Spinal cord (tissue), 10 donors: ENCODE measurements at places on chromosomes 1 and 21. TPM values are rescaled to one million over a fixed set of nuclear protein-coding genes. Genes with fewer than 3 reads are reported as not detected.

DNA sequence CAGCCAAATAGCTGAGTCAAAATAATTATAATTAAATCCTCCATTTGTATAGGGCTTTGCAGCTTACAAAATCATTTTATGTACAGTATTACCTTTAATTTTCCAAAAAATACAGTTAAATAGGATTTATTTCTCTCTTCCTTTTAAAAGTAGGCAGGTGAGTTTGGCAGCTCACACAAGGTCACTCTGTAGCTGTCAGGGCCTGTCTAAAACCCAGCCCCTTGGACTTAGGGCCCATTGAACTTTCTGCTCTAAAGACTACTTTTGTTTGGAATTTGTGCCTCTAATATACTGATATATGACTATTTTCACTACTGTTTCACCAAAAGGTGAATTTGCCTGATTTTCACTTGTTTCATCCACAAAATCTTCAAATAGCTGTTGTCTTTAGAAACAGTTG is 10.3 kb downstream of the ROR1 start:
- no peak for DNase-seq

DNA sequence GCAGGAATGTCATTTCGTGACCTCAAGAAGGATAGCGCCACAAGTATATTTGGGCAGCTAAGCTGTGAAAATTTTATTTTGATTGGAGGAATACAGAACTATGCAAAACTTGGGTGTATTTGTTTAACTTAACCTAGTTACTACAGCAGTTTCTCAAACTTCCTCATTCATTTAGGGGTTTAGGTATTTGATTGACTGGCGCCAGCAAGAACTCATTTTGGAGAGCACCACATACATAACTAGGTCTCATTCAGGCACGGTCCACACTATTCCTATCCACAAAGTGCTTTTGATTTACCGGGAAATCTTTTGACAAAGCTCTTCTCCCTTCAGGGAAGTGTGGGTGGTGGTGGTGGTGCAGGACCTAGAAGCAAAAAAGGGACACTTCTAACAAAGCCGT is 155.1 kb upstream of the NRIP1 start:
- DNase-seq, result no peak

The CD1B gene
- not detected for total RNA-seq

GRCh38 chr1:10056599-10056987 is 23.8 kb downstream of the UBE4B start:
- no peak for DNase-seq

The PCBP3 gene
- 18.0 TPM for total RNA-seq

- DNase-seq, result no peak
These were observed 53.0 kb downstream of the BACH1 start for GRCh38 chr21:29351691-29352090.

DNA sequence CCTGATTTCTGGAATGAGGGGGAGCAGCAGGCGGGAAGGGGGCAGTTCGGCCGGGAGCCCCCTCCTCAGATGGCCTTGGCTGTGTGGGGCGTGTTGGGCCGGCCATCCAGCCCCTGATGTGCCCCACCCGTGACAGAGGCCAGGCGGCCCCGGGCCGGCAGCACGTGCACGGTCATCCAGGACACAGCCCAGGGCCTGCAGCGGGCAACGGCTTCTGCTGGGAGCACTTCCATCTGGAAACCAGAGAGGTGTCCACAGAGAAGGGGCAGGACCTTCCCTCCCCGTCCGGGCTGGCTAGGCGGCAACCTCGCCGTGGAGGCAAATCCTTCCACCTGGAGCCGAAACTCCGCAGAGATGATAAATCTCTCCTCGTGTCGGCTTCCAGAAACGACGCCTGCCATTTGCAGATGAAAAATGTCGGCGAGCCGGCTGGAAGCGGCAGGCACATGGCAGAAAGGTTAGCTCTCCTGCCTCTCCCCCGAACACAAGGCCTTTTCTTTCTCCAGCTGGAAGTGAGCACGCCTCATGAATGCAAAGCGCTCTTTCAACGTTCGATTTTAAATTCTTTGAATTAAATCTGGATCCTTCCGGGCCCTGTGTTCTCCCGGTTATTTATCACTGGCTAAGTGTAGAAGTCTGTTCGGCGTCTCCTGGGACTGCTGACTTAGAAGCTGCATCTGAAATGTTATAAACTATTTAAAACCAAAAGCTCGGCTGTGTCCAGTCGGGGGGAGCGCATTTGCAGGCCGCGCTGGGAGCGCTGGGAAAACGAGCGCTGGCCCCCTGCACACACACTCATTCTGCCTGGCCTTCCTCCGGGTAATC is 9.4 kb upstream of the ACTRT2 start:
- DNase-seq, result peak; percentile 55

The GBP1 gene
- total RNA-seq, result 10.3 TPM

- DNase-seq, result no peak
These were observed 45.1 kb upstream of the RGS2 start for GRCh38 chr1:192763756-192764155.

- peak; percentile 49 for DNase-seq
These were observed 1.1 kb upstream of the GUCA2A start for GRCh38 chr1:42165511-42166210.

The FAM151A gene
- not detected for total RNA-seq

The VAV3 gene
- 13.6 TPM for total RNA-seq

The ERRFI1 gene
- 65.8 TPM for total RNA-seq

DNA sequence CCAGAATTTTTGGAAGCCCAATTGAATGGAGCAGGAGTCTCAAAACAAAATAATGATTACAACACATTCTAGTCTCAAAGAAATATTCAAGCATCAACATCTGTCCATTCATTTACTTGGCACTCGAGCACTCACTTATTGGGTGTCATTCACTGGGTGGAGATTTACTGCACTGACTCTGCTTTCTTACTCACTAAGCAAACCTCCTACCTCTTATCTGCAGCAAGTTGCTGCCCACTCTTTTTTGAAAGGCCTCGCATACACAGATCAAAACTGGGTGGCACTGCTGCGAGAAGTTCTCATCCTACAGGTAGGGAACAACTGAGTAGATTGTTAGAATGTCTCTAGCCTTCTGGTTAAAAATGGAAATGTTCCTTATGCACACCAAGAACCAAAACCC is 18.0 kb downstream of the RHBDL2 start:
- DNase-seq, result no peak

The HSD3B2 gene
- total RNA-seq, result not detected

GRCh38 chr1:41955461-41956159 is 36.9 kb upstream of the HIVEP3 start:
- DNase-seq, result no peak

DNA sequence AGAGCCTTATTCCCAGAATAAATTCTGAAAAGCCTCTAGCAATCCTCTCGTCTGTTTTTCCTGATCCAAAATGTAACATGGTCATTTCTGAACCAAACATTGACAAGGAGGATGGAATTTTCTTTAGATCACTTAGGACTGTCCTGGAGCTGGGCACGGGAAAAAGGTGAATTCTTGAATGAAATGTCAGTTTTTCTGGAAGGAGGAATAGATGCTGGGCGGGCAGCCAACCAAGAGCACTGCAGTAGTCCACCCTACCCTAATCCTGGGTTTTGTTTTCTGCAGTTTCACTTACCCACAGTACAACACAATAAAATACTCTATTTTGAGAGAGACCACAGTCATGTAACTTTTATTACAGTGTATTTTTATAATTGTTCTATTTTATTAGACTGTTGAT is 20.9 kb downstream of the RIT1 start:
- DNase-seq, result no peak

The CD160 gene
- total RNA-seq, result 0.11 TPM

DNA sequence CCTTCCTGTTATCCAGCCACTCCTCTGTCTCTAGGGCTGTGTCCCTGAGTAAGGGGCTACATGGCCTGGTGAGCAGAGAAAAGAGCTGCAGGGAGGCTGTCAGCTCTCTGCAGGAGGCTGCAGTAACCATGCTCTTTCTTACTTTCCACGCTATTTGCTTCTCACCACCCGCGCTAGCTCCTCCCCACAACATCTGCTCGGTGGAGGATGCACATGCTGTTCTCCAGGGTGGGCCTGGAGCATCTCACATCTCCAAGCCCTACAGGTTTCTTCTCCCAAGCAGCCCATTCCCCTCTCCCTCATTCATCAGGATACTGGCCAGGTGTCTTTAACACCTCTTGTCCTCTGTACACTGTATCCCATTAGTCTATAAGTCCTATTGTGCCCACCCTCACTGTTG is 103.8 kb downstream of the IER5 start:
- DNase-seq, result peak; percentile 58

GRCh38 chr21:44630440-44630839 is 3.5 kb downstream of the KRTAP10-9 start:
- no peak for DNase-seq

DNA sequence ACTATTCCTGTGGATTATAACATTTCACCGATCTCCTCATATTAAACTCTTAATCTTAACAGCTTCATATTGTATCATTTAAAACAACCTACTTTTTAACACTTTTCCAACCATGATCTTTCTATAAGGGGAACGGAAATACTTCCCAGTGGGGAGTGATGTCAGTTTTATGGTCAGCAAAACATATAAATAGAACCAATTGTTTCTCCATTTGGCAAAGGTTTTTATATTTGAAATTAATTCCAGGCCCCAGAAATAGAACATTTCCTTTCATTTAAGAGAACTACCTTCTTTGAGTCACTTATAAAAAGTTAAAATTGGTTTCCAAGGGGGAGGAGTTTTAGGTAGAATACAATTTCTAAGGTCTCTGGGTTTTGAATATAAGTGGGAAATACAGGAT is 189.6 kb downstream of the TGFBR3 start:
- no peak for DNase-seq

GRCh38 chr1:113751114-113751513 is 8.2 kb downstream of the PHTF1 start:
- no peak for DNase-seq

DNA sequence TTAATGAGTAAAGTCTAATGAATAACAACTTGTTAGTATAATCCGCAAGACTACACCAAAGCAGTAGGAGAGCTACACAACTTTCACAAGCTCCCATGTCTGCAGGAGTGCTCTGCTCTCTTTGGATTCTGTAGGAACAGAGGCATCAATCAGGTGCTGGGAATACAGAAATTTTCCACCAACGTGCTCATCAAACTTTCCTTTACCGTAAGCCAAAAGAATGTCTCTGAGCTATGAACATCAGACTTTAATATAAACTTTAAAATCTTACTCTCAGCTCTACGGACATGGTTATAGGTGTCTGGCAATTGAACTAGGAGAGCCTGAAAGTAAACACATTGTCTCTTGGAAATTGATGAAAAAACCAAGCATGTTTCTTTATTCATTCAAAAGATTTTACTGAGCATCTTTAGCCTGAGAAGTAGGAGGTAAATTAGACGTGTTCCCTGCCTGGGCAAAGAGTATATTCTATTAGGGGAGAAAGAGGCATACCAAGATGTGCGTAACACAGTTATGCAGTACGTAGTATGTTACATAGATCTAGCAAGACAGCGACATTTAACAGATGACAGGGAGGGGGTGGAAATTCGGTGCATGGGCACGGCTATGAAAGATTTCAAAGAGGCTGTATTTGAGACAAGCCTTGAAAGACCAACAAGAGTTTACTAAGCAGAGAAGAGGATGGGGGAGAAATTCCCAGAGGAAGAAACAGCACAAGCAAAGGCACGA is 85.2 kb downstream of the TM2D1 start:
- DNase-seq, result no peak
